ENCODE measurements at places on chromosomes 2 and 18. TPM values are rescaled to one million over a fixed set of nuclear protein-coding genes. Genes with fewer than 3 reads are reported as not detected.

SERPINB3 gene
- total RNA-seq = not detected

GKN2 gene
- total RNA-seq = not detected

LRP1B gene
- 0.26 TPM for total RNA-seq

LIPG gene
- 5.5 TPM for total RNA-seq

FAM110C gene
- total RNA-seq = 2.3 TPM

SPP2 gene
- total RNA-seq = not detected

PSTPIP2 gene
- 0.42 TPM for total RNA-seq

STARD6 gene
- total RNA-seq = not detected

RAD51AP2 gene
- total RNA-seq = 0.10 TPM

SLC14A1 gene
- not detected for total RNA-seq

ADCYAP1 gene
- not detected for total RNA-seq

TRPM8 gene
- 0.31 TPM for total RNA-seq

C2orf78 gene
- total RNA-seq = not detected

All from H7 (cell line).